ENCODE measurements at places on chromosomes 12 and 14. TPM values are rescaled to one million over a fixed set of nuclear protein-coding genes. Genes with fewer than 3 reads are reported as not detected.

Gene PACS2
- 147 TPM for total RNA-seq

Gene AQP2
- total RNA-seq = not detected

Gene ERP27
- total RNA-seq = 60.4 TPM

Gene ASCL1
- not detected for total RNA-seq

Gene OSBPL8
- 51.5 TPM for total RNA-seq

Gene IL23A
- 0.51 TPM for total RNA-seq

Gene GALNT8
- total RNA-seq = 2.0 TPM

Gene YY1
- 91.9 TPM for total RNA-seq

Gene SERPINA9
- not detected for total RNA-seq

Gene BHLHE41
- total RNA-seq = 5.7 TPM

GRCh38 chr12:53071591-53072551 is 7.3 kb downstream of the SPRYD3 start:
- DNase-seq = no peak
- H3K4me1 ChIP-seq = peaks cover 83% of the 10 kb centered on the region
- peak overlapping the region; percentile 93 for H3K27ac ChIP-seq
- no peak overlapping the region for H3K4me3 ChIP-seq

DNA sequence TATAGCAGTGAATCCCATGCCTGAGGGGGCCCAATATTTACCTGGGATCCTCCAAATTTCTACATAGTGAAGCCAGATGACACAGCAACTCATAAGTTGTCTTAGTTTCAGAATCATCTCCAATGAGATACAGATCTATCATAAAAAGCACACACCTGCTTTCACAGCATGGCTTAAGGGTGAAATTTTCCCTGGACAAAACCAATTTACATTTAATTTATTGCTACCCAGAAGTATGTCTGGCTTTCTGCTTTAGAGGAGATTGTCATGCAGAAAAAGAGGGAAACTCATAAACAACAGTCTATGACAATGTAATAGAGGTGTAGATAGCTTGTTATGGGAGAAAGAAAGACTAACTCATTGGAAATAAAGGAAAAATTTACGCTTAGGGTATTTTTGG is 113.0 kb downstream of the MGAT4C start:
- no peaks in the 10 kb centered on the region for H3K27me3 ChIP-seq
- H3K4me1 ChIP-seq = peaks cover 29% of the 10 kb centered on the region
- peak overlapping the region; percentile 15 for H3K27ac ChIP-seq
- no peak for DNase-seq
- no peak overlapping the region for H3K4me3 ChIP-seq

GRCh38 chr12:83378186-83378727 is 691.6 kb downstream of the TMTC2 start:
- H3K36me3 ChIP-seq = no peaks in the 10 kb centered on the region
- peaks cover 4% of the 10 kb centered on the region for H3K27me3 ChIP-seq
- no peak overlapping the region for H3K4me3 ChIP-seq

DNA sequence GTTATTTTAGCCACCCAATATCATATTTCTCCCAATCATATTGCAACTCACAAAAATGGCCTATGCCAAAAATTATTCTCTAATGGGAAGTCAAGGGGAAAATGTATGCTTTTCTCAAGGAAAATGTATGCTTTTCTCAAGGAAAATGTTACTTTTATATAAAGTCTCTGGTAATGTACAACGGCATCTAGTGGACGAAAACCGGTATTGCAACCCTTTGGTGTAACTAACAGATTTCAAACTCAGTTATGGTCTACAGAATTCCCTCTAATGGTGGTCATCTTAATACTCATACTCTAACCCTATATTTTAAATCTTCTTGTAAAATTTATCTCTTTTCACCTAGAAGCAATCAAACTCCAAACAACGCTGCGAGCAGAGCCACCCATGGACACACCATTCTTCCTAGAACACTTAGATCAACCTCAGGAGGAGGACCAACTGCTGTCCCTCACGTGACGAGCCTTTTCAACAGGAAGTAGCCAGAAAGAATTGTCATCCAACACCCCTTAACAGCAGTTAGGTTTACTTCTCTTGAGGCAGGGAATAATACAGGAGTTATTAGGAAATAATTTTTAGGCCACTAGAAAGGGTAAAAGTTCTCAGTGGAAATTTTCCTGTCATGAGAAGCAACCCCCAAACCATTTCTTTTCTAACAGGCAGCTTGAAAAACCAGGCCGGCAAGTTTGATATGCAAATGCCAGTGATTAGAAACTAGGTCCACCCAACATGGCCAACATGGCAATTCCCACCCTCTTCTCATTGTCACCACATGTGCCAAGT is 20.1 kb downstream of the APOBEC1 start:
- no peak overlapping the region for H3K4me3 ChIP-seq

- no peak overlapping the region for H3K4me3 ChIP-seq
- peaks cover under 1% of the 10 kb centered on the region for H3K36me3 ChIP-seq
- peaks cover 29% of the 10 kb centered on the region for H3K4me1 ChIP-seq
- H3K27ac ChIP-seq = peak overlapping the region; percentile 80
These were observed 177.9 kb downstream of the ETV6 start for GRCh38 chr12:11827091-11828061.

DNA sequence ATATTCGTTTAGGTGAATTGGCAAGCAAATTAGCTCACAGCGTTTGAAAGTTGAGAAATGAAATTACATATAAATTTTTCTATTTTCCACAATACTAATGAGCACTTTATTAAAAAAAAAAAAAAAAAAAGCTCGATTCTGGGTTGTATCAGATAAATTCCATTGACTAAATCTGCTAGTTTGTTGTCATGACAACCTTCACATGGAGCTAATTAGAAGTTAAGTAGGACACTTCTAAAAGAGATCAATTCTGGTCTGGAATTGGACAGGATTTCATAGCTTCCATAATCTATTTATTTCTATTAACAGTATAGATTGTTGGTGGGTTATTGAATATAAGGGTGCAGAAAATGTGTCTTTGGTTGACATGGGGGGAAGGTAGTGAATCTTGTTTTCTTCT is 85.5 kb upstream of the NEDD1 start:
- H3K4me3 ChIP-seq = no peak overlapping the region
- no peaks in the 10 kb centered on the region for H3K4me1 ChIP-seq
- peaks cover 3% of the 10 kb centered on the region for H3K27me3 ChIP-seq
- DNase-seq = no peak

DNA sequence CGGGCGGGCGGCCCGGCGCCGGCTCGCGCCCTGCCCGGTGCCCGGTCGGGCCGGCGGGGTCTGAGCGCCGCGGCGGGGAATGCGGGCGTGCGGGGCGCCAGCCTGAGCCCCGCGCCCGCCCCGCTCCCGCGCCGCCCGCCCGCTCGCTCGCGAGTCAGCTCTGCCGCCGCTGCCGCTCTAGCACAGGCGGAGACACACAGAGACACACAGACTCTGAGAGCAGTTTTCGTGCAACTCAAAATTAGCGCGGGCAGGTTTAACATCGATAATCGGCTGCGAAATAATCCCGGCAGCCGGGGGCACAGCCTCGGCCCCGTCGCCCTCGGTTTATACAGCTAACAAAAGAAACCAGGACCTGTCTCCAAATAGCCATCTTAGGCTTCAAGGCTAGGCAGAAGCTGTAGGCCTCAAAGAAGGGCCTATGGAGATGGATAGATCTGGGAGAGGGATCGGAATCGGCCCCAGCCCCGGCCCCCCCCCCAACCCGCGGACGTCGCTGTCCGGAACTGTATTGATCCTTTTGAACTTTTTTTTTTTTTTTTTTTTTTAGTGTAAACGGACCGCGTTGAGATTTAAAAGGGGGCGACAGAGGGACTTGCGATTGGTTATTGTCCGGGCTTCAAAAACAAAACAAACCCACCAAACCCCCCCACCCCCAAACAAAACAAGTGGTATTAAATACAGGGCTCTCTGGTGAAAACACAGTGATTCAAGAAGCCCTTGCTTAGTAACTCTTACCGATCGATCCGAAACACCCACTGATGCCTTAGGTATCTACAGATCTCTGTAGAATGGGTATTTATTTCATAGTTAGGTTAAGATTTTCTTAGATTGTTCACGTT is 1.1 kb downstream of the ARID2 start:
- peak; percentile 53 for DNase-seq
- peak overlapping the region; percentile 98 for H3K4me3 ChIP-seq
- peaks cover 10% of the 10 kb centered on the region for H3K36me3 ChIP-seq
- H3K4me1 ChIP-seq = peaks cover 24% of the 10 kb centered on the region

- peaks cover 11% of the 10 kb centered on the region for H3K36me3 ChIP-seq
- no peak for DNase-seq
- no peaks in the 10 kb centered on the region for H3K27me3 ChIP-seq
- H3K27ac ChIP-seq = peak overlapping the region; percentile 100
These were observed 545 bp downstream of the CPSF2 start for GRCh38 chr14:92122351-92122677.

DNA sequence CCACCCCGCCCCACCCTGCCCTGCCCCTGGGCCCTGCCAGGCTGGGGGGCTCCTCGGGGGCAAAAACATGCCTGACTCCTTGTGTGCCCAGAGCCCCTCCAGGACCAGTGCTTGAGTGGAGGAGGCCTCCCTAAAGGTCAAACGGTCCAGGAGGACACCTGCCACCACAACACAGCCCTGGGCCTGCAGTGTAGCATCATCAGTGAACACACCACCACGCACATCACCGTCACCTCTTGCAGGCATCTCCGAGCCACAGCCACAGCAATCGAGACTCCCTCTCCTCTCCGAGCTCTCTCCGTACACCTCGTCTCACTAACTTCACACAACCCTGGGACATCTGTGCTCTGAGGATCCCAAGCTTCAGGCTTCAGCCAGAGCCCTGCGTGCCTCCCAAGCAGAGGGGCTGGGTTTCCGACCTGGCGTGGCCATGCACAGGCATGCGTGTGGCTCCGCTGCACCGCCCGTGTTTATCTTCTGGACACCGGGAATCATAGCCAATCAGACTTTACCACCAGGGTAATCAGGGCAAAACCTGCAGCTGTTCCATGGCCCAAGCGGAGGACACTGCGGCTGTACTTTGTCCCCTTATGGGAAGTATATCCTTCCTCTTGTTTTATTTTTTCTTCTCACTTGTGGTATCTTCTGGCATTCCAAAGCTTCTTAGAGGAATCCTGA is 6.2 kb upstream of the DIO3 start:
- H3K27me3 ChIP-seq = peaks cover 52% of the 10 kb centered on the region
- no peak overlapping the region for H3K27ac ChIP-seq
- no peak for DNase-seq
- H3K4me3 ChIP-seq = no peak overlapping the region
- H3K36me3 ChIP-seq = no peaks in the 10 kb centered on the region

GRCh38 chr14:71267007-71267513 is 359.8 kb downstream of the PCNX1 start:
- H3K27ac ChIP-seq = no peak overlapping the region
- peaks cover 9% of the 10 kb centered on the region for H3K4me1 ChIP-seq
- no peak overlapping the region for H3K4me3 ChIP-seq

DNA sequence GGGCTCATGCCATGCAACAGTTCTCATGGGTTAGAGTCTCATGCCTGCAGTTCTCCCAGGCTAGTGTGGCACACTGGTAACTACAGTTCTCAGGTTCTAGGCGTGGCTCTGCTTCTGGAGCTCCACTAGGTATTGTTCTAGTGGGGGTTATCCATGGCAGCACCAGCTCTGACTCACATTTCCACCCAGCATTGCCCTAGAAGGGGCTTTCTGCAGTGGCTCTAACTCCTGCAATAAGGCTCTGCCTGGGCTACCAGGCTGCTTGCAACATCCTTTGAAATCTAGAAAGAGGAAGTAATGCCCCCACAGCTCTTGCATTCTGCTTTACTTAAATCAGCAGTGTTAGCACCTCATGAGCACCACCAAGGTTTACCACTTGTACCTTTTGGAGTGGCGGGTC is 220.3 kb upstream of the ARID2 start:
- no peaks in the 10 kb centered on the region for H3K27me3 ChIP-seq
- H3K4me3 ChIP-seq = no peak overlapping the region
- H3K4me1 ChIP-seq = peaks cover 6% of the 10 kb centered on the region

- H3K4me3 ChIP-seq = no peak overlapping the region
- no peaks in the 10 kb centered on the region for H3K27me3 ChIP-seq
- no peaks in the 10 kb centered on the region for H3K4me1 ChIP-seq
These were observed 13.6 kb downstream of the ABCD2 start for GRCh38 chr12:39605996-39606395.

DNA sequence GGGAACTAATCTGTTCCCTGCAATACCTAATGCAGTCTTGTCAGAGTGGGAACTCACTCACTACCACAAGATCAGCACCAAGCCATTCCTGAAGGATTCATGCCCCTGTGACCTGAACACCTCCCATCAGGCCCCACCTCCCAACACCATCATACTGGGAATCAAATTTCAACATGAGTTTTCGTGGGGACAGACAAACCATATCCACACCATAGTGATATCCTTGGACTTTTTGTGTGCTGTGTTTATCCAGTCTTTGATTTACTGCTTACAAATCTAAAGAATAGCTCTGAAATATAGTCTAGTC is 243.5 kb downstream of the FBXL14 start:
- peaks cover 7% of the 10 kb centered on the region for H3K36me3 ChIP-seq
- no peak for DNase-seq
- no peak overlapping the region for H3K4me3 ChIP-seq
- H3K27me3 ChIP-seq = no peaks in the 10 kb centered on the region
- peaks cover 28% of the 10 kb centered on the region for H3K4me1 ChIP-seq

DNA sequence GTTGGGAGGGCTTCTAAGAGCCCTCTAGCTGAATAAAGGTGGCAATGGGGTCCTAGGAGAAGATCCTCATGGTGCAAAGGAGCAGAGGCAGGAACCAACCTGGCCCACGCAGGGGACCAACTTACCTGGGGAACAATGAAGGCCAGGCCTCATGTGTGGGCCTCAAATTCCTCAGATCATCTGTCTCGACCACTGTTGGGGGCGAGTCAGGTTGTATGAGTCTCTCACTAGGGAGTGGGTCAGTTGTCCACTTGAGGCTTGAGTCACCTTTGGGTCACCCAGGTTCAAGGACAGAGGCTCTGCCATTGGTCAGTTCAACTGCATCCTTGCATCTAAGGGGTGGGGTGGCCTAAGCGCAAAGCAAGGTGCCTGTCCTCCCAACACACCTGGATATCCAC is 43.7 kb upstream of the BDKRB2 start:
- DNase-seq = no peak
- peaks cover 10% of the 10 kb centered on the region for H3K4me1 ChIP-seq
- no peaks in the 10 kb centered on the region for H3K27me3 ChIP-seq
- no peak overlapping the region for H3K4me3 ChIP-seq

DNA sequence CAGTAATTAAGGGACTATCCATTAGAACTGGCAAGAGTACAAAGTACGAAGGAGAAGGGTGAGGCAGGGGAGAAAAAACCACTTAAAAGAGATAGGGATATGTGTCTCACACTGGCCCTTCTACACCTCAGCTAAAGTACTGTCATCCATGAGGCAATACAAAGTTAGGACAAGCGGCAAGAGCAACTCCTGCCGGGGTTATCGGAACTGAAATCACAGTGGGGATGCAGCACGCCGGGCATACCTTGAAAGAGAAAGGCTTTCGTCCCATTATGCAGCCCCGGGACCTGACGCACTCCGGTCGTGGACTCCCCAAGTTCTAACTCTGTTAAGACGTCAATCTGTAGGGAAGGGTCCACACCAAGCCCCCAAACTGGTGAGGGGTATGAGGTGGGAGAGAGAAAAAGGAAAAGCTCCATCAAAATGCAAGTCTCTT is 1.1 kb downstream of the NELL2 start:
- peak overlapping the region; percentile 76 for H3K4me3 ChIP-seq
- peaks cover 20% of the 10 kb centered on the region for H3K4me1 ChIP-seq
- no peak overlapping the region for H3K27ac ChIP-seq
- H3K36me3 ChIP-seq = no peaks in the 10 kb centered on the region
- no peak for DNase-seq
- H3K27me3 ChIP-seq = peaks cover 88% of the 10 kb centered on the region

GRCh38 chr12:70648191-70648590 is 11.0 kb upstream of the PTPRB start:
- H3K27me3 ChIP-seq = no peaks in the 10 kb centered on the region
- H3K27ac ChIP-seq = no peak overlapping the region
- peaks cover 25% of the 10 kb centered on the region for H3K4me1 ChIP-seq
- H3K4me3 ChIP-seq = no peak overlapping the region
- no peak for DNase-seq
